ENCODE measurements at places on chromosomes 3 and 15.

DNA sequence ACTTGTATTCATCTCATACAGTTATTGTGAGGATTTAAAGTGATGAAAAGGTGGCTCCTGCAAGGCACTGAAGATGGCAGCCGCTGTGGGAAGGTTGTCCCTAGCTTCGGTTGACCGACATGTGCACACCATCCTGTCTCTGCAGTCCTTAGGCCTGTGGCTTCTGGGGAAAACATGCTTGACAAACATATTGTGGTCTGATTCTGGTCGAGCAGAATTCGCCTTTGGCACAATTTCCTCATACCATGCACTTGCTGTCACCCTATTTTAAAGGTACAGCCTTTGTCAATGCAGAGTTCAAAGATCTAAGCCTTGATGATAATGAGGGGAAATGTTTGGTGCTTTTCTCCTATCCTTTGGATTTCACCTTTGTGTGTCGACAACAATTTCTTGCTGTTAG lies 50.9 kb downstream of the PRICKLE2 start:
- DNase-seq, result no peak

DNA sequence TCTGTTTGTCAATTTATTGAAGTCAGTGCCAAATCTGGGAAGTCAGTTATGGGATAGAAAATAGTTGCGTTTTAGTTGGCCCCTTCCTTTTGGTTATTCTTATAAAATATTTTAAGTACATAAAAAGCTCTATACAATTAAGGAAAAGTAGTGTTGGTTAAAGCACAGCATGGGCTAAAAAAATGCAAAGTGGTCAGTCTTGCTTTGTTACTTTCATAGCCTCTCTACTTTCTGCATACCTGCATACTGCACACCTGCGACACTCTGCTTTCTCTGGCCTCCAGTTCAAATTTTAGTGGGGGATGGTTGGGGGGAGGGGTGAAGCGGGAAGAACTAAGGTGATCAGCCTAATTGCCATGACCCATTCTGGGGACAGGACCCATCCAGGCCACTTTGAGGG lies 21.8 kb upstream of the SHC4 start:
- DNase-seq, result no peak

- DNase-seq, result no peak
Measured at GRCh38 chr3:185149591-185149990, 3.3 kb downstream of the C3orf70 start.

- DNase-seq, result no peak
Measured at GRCh38 chr15:101124731-101125451, 127.0 kb downstream of the CHSY1 start.

- no peak for DNase-seq
Measured at GRCh38 chr3:194885766-194886165, 200.1 kb downstream of the FAM43A start.

GRCh38 chr3:45065373-45065720 lies 39.2 kb downstream of the CLEC3B start:
- no peak for DNase-seq

- no peak for DNase-seq
Measured at GRCh38 chr3:184604615-184605290, 43.2 kb downstream of the EPHB3 start.

DNA sequence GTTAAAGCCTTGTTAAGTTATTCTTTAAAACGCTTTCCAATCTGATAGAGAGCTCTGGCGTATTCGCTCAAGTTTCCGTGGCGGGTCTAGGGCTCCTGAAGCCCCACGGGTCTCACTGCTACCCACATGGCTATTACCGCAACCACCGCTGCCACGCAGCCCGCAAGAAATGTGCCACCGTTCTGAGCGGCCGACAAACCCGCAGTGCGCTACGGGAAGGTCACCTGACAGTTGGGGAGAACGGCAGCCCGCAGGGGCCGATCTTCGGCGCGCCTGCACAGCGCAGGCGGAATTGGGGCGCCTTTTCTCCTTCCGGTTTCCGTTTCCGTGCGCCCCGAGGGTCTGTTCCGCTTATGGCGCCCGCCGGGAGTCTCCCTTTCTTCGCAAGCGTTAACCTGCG lies 76.6 kb upstream of the SNRPN start:
- DNase-seq, result no peak

DNA sequence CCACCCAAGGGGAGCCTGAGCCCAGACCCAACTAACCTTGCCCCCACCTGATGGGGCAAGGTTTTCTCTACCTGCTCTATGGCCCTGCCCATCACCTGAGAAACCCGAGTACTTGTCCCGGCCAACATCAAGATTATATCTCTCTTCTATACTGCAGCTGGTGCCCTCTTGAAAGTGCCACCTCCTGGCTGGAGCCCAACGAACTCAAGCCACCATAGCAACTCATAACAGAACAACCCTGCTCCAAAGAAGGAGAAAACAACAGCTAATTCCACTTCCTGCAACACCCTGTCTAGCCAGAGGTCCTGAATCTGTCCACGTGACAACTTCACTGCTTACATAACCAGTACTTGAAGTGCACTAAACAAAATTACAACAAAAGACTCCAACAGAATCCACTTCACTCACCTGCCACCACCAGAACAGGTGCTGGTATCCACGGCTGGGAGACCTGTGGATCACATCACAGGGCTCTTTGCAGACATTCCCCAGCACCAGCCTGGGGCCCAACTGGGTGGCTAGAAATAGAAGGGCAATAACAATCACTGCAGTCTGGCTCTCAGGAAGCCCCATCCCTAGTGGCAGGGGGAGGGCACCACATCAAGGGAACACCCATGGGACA lies 49.2 kb downstream of the PIERCE2 start:
- DNase-seq, result no peak

GRCh38 chr3:69568951-69569350 lies 170.3 kb upstream of the MITF start:
- no peak for DNase-seq

GRCh38 chr15:101108461-101108775 lies 143.4 kb downstream of the CHSY1 start:
- no peak for DNase-seq

GRCh38 chr3:104291878-104292277 lies 1074.8 kb upstream of the ALCAM start:
- DNase-seq, result no peak

DNA sequence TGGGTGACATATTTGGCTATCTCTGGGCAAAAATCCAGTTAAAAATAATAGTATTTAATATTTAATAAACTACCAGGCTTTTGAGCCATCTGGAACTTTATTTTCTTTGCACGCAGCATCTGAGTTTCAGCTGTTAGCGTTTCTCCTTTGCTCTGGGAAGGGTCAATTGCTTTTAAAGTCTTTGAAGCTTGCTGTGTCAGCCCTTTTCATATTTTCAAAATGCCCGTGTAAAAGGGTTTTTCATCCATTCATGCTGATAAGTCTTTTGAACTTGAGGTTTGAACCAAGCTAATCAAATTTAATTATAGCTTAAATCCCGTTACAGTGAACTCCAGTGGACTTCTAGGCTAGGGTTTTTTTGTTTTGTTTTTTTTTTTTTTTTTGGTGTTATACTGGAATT lies 79.1 kb downstream of the SLC25A26 start:
- no peak for DNase-seq

GRCh38 chr3:88542916-88543315 lies 393.2 kb downstream of the C3orf38 start:
- no peak for DNase-seq

DNA sequence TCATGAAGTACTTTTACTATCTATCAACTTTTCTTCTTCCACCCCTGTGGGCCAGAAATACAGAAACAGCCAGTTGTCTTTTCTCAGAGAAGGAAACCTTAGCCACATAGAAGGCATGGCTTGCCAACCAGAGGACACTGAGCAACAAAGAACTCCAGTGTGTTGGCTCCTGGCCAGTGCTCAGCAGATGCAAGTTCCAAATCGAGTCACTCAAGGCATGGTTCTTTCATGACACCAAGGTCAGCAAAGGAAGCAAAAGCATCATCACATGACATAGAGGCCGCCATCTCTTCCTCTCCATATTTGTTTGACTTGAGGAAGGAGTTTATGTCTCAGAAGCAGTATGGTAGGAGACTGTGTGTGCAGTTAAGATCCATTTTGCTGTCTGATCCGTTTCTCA lies 92.2 kb downstream of the MYLK start:
- no peak for DNase-seq

DNA sequence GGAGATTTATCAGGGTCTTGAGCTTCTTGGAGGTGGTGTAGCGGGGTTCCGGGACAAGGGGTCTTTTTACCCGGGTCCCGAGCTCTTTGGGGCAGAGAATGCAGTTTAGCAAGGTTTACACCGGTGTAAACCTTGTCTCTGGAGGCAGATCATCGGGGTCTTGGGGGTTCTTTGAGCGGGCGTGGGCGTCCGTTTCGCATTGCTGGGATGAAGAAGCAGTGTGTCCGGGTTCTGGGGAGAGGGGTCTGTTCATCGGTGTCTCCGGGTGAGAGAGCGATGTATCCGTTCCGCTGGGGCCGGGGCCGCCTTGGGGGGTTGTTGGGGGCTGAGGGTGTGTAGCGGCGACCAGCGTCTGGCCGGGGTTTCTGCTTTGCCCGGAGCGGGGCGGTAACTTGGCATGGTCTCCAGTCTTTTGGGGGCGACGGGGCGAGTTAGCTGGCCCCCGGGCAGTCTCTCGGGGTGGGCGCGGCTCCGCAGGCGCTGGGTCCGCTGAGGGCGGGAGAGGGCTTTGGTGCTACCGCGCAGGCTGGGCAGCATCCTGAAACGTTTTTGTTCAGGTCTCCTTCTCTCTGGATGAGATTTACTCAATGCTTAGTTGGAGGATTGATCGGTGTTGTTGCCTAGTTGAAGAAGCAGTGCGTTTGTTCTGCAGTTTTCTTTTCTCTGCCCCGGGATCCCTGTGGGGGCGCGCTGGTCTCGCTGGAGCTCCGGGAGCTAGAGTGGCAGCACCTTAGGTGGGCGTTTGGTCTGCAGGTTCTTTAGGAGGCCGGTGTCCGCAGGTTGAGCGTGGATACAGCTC lies 843 bp downstream of the GLCE start:
- no peak for DNase-seq

DNA sequence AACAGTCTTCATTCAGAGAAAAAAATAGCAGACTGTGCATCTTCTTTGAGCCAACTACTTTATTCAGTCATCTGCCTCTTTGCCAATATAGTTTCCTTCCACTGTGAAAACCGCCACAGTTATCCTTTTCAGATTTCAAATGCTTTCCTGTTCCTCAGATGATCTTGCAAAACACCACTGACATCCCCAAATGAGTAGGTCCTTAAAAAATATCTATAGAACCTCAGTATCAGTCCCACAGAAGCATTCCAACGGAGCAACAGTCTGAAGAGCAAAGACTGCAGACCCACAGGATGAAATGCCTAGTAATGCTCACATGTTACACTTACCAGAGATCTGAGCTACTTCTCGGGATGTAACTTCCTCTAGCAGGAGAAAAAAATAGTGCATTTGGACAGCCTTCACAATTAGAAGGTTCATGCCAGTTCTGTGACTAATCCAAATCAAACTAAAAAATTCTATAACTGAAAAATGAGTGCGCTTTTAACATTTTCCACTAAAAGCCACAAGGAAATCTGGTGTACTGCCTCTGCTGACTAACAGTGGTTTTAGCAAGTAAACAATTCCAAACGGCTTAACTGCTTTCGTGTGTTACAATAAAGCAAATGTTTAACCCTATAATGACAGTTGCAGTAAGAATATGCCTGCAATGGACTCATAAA lies at the start of gene ANKRD28:
ANKRD28 (minus strand) TSS at position 338 of the 662 bp plus-strand sequence. CDS start 1,458 bp downstream, outside the sequence.
- no peak for DNase-seq

DNA sequence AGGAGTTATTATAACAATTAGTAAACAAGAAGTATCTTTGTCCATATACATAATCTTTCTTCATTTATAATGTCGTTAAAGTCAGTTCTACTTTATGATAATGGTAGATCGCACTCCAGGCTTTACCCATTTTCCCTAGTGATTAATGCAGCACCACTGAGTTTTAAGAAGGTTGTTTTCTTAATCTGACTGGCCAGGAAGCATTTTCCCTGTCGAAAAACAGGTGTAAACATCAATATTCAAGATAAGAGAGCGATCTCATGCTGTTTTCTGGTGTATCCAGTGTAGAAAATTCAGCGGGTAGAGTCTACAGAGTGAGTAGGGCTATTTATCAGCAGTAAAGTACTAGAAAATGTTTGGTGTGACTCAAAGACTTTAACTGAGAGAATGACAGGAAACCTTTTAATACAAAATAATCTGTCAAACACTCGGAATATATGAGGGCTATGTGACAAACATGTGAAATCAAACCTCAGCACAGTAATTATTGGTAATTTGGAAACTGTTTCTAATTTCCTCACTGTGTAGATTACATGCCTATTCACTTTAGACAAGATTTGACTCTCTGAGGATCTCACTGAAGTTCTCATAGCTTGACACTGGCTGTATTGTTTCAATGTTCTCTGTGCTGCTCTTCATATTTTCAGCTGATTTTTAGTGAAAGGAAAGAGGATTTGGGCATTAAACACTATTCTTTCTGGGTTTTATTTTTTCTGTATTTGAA lies 1013.2 kb downstream of the VGLL3 start:
- no peak for DNase-seq

- no peak for DNase-seq
Measured at GRCh38 chr3:183548262-183548769, 7.2 kb downstream of the KLHL6 start.

DNA sequence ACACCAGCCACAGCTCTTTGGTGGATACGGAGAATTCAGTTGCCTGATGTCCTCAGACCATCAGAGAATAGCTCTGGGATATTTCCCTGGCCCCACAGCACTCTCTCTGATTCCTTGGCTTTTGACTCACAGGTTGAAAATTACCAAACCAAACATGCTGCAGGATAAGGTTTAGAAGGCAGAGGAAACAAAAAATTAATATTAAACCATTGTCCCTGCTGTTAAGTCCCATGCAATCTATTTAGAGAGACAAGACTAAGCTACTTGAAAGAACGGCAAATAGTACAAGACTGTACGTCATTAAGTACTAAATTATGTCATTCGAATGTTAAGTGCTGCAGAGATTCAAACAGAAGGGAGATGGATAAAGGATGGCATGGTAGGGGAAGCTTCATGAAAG lies 501.4 kb downstream of the MECOM start:
- DNase-seq, result no peak

DNA sequence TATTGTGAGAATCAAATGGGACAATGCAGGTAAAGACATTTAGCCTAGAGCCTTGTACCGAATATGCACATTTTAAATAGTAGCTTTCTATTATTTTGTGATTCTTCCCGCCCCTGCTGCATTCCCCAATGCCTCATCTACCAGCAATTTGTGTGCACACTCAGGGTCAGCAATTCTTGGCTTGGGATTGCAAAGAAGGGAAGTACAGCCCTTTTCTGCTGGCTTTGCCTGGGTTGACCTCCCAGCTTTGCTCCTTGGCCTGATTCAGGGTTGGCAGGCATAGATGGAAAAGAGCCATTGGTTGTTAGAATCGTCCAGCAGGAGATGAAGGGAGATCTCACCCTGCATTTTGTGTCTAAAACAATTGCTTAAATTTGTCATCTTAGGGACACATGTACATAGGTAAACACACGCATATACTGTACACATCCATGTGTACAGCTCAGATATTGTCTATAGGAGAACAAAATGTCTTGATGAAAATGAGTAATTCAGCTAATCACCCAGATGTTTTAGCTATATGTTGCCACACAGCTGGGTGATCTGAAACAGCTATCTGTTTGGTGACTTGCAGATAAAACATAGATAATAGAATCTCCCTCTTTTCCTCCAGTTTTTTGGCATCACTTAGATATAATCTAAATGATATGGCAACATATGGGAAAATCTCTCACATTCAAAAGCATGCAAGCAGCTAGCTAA lies 340.9 kb upstream of the TBL1XR1 start:
- DNase-seq, result no peak

- no peak for DNase-seq
Measured at GRCh38 chr3:107313711-107314110, 63.5 kb upstream of the CCDC54 start.
